ENCODE measurements at places on chromosomes 4 and X.

- DNase-seq, result no peak
Observed at GRCh38 chrX:143988356-143988755, 104.5 kb downstream of the UBE2NL start.

GRCh38 chrX:53704854-53705253, 18.3 kb upstream of the HUWE1 start:
- DNase-seq, result no peak

GRCh38 chr4:73914071-73914470, 44.9 kb downstream of the CXCL1 start:
- DNase-seq, result no peak

DNA sequence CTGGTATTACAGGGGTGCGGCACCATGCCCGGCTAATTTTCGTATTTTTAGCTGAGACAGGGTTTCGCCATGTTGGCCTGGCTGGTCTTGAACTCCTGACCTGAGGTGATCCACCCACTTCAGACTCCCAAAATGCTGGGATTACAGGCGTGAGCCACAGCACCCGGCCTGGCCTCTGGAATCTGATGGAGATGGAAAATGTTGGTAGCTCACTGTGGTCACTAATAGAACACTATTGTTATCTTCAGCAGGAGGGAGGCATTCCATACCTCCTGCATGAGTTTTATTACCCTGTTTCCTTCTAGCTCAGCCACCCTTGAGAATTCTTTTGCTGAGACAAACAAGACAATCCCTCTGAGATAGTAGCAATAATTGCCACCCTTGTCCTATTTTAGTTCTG, 105.0 kb downstream of the SHROOM3 start:
- no peak for DNase-seq

DNA sequence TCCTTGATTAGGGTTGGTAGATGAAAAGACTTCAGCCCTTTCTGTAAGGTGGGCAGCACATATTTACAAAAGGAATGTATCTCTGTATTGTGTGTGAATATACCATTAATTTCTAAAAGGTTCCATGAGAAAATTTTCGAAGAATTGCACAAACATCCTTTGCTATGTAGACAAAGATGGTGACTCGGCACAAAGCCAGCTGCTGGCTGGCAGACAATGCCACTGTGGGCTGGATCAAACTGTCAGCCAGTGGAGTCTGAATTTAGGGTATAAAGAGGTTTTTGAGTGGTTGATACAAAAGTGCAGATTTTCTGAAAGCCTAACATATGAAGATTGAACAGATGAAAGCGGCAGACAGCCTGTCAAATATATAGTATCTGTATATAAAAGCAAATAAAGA, 5.6 kb upstream of the TXK start:
- peak; percentile 25 for DNase-seq

GRCh38 chrX:141732031-141732430, 33.5 kb upstream of the SPANXD start:
- DNase-seq, result no peak

- DNase-seq, result peak; percentile 45
Observed at GRCh38 chr4:40316333-40316781, 18.8 kb upstream of the CHRNA9 start.

- no peak for DNase-seq
Observed at GRCh38 chr4:11053601-11054220, 369.1 kb upstream of the CLNK start.

GRCh38 chr4:87071401-87071800, 136.6 kb downstream of the AFF1 start:
- DNase-seq, result no peak

DNA sequence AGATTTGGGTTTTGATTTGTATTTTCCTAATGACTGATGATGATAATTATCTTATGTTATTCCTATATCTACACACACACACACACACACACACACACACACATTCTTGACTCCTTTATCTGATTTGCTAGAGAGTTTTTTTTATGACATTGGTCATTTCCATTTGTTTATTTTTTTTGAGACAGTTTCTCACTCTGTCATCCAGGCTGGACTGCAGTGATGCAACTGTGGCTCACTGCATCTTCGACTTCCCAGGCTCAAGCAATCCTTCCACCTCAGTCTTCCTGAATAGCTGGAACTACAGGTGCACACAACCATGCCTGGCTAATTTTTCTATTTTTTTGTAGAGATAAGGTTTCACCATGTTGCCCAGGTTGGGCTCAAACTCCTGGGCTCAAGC, 6.7 kb downstream of the ZNF81 start:
- no peak for DNase-seq

DNA sequence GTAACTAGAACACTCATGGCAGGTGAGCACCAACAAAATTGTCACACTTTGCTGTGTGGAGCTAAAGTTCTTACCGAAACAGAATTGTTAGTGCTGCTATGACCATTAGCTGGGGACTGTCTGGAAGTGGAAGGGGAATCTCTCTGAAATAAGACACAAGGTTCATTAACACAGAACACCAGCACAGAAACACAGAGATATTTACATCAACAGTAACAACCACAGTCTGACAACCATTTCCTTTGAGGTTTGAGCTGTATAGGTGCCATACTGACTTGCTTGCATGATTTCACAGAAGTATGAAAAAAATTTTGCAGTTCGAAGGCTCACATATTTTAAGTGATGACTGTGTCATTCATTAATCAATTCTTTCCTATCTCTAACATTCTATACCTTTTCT, 109.8 kb downstream of the NYX start:
- no peak for DNase-seq

GRCh38 chr4:146654687-146655520, 16.2 kb downstream of the POU4F2 start:
- no peak for DNase-seq

DNA sequence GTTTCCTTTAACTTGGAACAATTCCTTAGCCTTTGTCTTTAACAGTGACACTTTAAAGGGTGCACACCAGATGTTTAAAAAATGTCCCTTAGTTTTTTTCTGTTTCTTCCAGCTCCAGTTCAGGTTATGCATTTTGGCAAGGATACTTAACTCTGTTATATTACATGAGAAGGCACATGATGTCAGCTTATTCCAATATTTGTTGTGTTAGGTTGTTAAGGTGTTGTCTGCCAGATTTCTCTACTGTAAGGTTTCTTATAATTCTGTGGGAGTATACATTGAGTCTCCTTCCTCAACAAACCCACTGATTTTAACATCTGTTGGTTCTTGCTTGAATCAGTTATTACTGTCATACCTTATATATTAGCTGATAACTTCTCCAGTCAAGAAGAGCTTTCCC, 33.3 kb downstream of the REST start:
- no peak for DNase-seq

- DNase-seq, result no peak
Observed at GRCh38 chr4:110004556-110004955, 91.9 kb downstream of the EGF start.

- DNase-seq, result no peak
Observed at GRCh38 chrX:3963980-3964379, 250.5 kb upstream of the PRKX start.

DNA sequence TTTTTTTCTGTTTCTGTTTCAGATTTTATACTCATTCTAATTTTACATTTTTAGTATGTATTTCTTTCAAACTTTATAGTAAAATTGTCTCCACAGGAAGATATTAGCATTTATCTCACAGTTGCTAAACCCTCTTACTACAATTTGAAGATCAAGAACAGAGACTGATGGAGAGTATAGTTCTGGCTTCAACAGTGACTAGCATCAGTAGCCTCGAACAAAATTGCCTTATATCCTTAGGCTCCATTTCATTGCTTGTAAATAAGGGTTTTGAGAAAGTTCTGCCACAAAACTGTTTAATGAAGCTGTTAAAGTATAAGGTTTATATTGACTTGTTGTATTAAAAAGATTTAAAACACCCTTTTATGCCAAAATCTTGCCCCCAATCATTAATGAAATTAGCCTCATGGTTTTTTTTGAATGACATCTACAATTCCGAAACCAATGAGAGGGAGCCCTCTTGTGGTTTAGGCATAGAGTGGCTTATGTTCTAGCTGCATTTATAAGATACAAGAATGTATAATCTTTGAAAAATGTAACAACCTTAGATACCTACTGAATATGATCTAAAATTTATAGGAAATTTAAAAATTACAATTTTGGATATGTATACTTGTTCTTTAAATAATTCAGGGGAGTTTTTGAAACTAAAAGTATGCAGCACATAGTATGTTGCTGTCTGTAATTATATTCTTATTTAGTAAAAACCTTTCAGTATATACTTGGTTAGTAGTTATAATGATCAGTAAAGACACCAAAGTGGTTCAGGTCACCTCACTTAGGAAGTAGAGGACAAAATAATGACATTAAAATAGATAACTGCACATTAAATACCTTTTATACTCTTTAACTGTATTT, 109.8 kb upstream of the HPGD start:
- DNase-seq, result no peak

DNA sequence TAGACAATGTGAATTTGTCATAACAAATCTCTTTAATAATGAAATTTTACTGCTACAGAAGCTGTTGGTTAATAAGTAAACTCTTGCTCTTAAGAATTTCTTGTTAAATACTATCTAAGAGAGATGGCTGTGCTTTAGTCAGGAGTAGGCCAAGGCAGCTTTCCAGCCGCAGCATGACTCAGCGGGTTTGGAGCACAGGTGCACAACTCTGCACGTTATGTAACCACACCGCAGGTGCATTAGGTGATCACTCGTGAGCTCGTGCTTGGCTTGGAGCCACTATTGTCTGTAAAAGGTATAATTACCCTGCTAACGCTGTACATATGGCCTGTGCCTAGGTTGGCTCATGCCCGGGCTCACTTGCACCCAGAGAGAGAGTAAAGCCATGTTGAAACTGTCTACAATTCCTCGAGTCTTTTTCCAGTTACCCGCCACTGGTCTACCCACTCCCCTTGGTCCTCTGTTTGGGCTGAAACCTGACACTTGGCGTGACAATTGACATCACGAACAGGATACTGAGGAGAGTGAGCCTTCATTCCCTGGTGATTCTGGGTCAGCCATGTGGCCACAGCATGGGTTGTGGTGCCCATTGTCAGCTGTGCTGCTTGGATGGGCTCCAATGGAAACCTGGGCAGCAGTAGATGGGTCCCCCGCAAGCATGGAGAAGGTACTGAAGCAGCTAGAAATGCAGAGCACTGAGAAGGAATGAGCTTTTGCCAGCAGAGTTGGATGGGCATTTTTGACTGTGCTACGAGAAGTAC, 18.4 kb upstream of the ANAPC4 start:
- DNase-seq, result no peak
